ENCODE measurements at places on chromosomes 7 and 10. TPM values are rescaled to one million over a fixed set of nuclear protein-coding genes. Genes with fewer than 3 reads are reported as not detected.

Gene HOXA4
- total RNA-seq: not detected

Gene CYP2C18
- total RNA-seq: not detected

Gene GFRA1
- 0.11 TPM for total RNA-seq

Gene AEBP1
- 0.98 TPM for total RNA-seq

Gene LRRC18
- total RNA-seq: not detected

Gene ORAI2
- total RNA-seq: 53.3 TPM

Gene SLC18A2
- not detected for total RNA-seq

Gene LYZL2
- not detected for total RNA-seq

Gene GRID2IP
- total RNA-seq: 1.3 TPM

Gene CELF2
- total RNA-seq: not detected

Gene PLEKHS1
- total RNA-seq: 4.9 TPM

Gene VSTM4
- not detected for total RNA-seq

Gene MEIG1
- total RNA-seq: 4.1 TPM

Gene PRSS37
- total RNA-seq: not detected

Gene SPDYE5
- total RNA-seq: not detected

Gene ATG9B
- total RNA-seq: 13.7 TPM

Gene UPK3BL2
- 24.3 TPM for total RNA-seq

Gene MSMB
- not detected for total RNA-seq

Gene MRC1
- total RNA-seq: 0.07 TPM

Gene OPALIN
- total RNA-seq: not detected

Gene PTPRZ1
- 0.28 TPM for total RNA-seq

Gene NPFFR1
- 0.05 TPM for total RNA-seq

Gene IGFBP1
- total RNA-seq: 0.92 TPM

Gene TUBAL3
- 0.52 TPM for total RNA-seq

Gene FLNC
- 96.6 TPM for total RNA-seq

Gene NRF1
- 23.2 TPM for total RNA-seq

Gene ICA1
- total RNA-seq: 33.8 TPM

Gene PRTFDC1
- total RNA-seq: 12.3 TPM

Gene MRLN
- total RNA-seq: not detected

Gene CLRN3
- total RNA-seq: not detected

Gene NSUN5
- total RNA-seq: 62.2 TPM

Gene MTG1
- total RNA-seq: 45.9 TPM

Gene SPDYE2B
- not detected for total RNA-seq

Gene CDK1
- total RNA-seq: 94.4 TPM

Gene GDI2
- total RNA-seq: 196 TPM

Gene TMEM273
- 2.2 TPM for total RNA-seq

Gene TAS2R5
- 1.1 TPM for total RNA-seq

Gene SEMA3D
- 4.8 TPM for total RNA-seq

Gene PRKG1
- 0.68 TPM for total RNA-seq

Gene ADRA2A
- total RNA-seq: not detected

Gene GPR15LG
- not detected for total RNA-seq

Gene TRIL
- not detected for total RNA-seq

Gene TMUB1
- 99.3 TPM for total RNA-seq

Gene PON1
- total RNA-seq: not detected

Gene SDK1
- total RNA-seq: not detected

Gene OR2A25
- not detected for total RNA-seq

Gene ANKRD7
- total RNA-seq: 2.4 TPM
